ENCODE measurements at places on chromosomes 2 and 18.

DNA sequence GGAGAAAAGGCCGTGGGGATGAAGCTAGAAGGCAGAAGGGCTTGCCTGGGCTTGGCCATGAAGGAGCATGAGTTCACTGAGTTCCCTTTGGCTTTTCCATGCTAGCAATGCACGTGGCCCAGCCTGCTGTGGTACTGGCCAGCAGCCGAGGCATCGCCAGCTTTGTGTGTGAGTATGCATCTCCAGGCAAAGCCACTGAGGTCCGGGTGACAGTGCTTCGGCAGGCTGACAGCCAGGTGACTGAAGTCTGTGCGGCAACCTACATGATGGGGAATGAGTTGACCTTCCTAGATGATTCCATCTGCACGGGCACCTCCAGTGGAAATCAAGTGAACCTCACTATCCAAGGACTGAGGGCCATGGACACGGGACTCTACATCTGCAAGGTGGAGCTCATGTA lies 2.9 kb downstream of the CTLA4 start:
- H3K4me1 ChIP-seq, result peaks cover 53% of the 10 kb centered on the region
- H3K27me3 ChIP-seq, result no peaks in the 10 kb centered on the region
- DNase-seq, result no peak
- H3K27ac ChIP-seq, result peak overlapping the region; percentile 86
- peaks cover 21% of the 10 kb centered on the region for H3K36me3 ChIP-seq

DNA sequence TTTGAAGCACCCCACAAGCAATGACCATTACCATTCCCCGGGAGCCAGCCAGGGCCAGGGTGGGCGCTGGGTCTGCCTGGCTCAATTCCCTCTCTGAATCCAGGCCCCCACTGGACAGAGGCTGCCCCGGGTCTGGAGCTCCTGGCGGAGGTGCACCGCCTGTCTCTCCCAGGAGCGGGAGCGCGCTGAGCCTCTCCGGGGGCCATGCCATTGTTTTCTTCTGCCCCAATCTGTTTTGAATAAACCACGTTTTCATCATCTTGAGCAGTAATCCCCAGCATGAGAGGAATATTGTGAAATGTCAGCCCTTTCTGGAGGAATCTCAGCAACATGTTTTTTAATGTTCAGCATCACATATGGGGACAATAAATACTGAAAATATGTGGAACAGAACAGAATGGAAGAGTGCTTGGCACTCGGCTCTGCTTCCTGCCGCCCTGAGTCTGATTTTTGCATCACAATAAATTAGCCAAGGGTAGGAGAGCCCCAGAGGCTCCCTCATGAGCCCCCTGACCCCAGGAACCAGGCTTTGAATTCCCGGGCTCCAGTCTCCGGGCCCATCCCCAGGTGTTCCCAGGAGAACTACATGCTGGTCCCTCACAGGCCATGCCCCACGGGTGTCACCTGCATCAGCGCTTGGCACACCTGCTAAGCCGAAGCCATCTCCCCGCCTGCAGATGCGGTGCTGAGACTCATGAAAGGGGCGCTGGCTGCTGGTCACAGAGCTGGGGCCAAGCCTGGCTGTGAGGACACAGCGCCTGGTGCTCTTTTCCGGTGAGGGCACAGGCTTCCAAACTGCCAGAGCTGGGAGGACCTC lies 88.8 kb downstream of the INHBB start:
- H3K27ac ChIP-seq, result no peak overlapping the region
- no peak for DNase-seq
- H3K4me3 ChIP-seq, result no peak overlapping the region
- no peaks in the 10 kb centered on the region for H3K36me3 ChIP-seq

DNA sequence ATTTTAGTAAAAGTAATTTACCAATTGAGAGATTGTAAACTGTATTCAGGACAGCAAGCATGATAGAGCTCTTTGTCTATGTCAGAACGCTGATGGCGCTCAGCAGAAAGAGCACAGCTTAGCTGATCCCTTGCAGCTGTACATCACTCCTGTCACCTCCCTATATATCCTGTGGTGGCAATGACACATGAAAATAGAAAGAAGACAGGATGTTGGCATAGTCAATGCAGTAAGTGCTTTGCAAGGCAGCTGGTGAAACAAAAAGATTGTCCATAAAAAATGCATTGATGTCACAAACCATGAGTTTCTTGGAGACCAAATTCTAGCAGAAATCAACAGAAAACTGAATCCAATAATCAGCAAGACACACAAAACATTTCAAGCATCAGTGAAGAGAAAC lies 221.5 kb downstream of the RIT2 start:
- H3K36me3 ChIP-seq, result peaks cover 1% of the 10 kb centered on the region
- no peaks in the 10 kb centered on the region for H3K4me1 ChIP-seq
- no peak overlapping the region for H3K4me3 ChIP-seq
- no peak for DNase-seq

- H3K36me3 ChIP-seq, result no peaks in the 10 kb centered on the region
- H3K27me3 ChIP-seq, result no peaks in the 10 kb centered on the region
- DNase-seq, result no peak
- no peak overlapping the region for H3K4me3 ChIP-seq
- no peak overlapping the region for H3K27ac ChIP-seq
- H3K4me1 ChIP-seq, result no peaks in the 10 kb centered on the region
Measured at GRCh38 chr18:73487966-73488365, 620.2 kb upstream of the NETO1 start.

DNA sequence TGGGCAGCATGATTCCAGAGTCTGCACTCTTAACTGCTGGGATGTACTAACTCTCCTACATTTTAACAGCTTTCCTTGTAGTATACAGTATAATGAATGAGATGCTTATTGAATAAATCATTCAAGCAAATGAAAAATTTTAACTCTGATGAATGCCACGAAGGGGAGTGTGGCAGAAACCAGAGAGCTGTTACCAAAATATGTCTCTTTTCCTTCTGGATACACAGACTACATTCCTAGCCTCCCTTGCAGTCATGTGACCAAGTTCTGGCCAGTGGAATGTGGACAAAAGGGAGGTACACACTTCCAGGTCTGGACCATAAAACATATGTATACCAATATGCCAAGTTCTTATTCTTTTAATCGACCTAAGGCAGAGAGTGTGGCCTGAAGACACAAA lies 1.7 kb upstream of the EML4 start:
- DNase-seq, result no peak
- no peak overlapping the region for H3K27ac ChIP-seq
- no peak overlapping the region for H3K4me3 ChIP-seq
- H3K36me3 ChIP-seq, result no peaks in the 10 kb centered on the region
- H3K4me1 ChIP-seq, result peaks cover 4% of the 10 kb centered on the region

GRCh38 chr2:17628349-17629261 lies 88.1 kb downstream of the VSNL1 start:
- no peak for DNase-seq
- H3K4me3 ChIP-seq, result no peak overlapping the region
- peaks cover 4% of the 10 kb centered on the region for H3K27me3 ChIP-seq
- no peaks in the 10 kb centered on the region for H3K36me3 ChIP-seq
- no peak overlapping the region for H3K27ac ChIP-seq

DNA sequence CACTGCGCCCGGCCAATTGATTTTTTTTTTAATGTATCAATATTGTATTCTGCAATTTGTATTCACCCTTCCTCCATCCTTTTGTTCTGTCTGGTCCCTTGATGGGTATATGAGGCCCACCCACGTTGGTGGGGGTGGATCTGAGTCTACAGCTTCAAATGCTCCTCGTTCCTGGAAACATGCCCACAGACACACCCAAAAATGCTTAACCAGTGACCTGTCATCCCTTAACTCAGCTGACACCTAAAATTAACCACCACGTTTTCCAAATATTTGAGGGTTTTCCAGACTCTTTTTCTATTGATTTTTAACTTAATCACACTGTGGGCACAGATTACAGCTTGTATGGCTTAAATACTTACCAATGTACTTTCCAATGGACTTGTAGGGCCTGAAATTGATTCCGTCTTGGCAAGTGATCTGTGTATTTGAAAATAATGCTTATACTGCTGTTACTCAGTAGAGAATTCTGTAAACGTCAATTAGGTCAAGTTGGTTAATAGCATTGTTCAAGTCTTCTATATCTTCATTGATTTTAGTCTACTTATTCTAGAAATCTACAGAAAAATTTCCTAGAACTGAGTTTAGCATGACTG lies 34.4 kb upstream of the CYP27C1 start:
- H3K27me3 ChIP-seq, result no peaks in the 10 kb centered on the region
- peaks cover 20% of the 10 kb centered on the region for H3K36me3 ChIP-seq
- H3K4me1 ChIP-seq, result no peaks in the 10 kb centered on the region
- H3K27ac ChIP-seq, result peak overlapping the region; percentile 3
- DNase-seq, result no peak
- no peak overlapping the region for H3K4me3 ChIP-seq

GRCh38 chr2:234500394-234501006 lies 3.6 kb upstream of the ARL4C start:
- no peaks in the 10 kb centered on the region for H3K27me3 ChIP-seq
- H3K27ac ChIP-seq, result peak overlapping the region; percentile 91
- peaks cover 32% of the 10 kb centered on the region for H3K4me1 ChIP-seq
- H3K4me3 ChIP-seq, result peak overlapping the region; percentile 15

GRCh38 chr18:58806826-58807714 lies 57.6 kb upstream of the ZNF532 start:
- no peaks in the 10 kb centered on the region for H3K4me1 ChIP-seq
- DNase-seq, result no peak
- no peak overlapping the region for H3K4me3 ChIP-seq
- H3K27ac ChIP-seq, result peak overlapping the region; percentile 77

GRCh38 chr18:6059551-6059950 lies 164.2 kb upstream of the TMEM200C start:
- H3K36me3 ChIP-seq, result no peaks in the 10 kb centered on the region
- H3K4me3 ChIP-seq, result no peak overlapping the region
- no peaks in the 10 kb centered on the region for H3K4me1 ChIP-seq
- no peak overlapping the region for H3K27ac ChIP-seq
- H3K27me3 ChIP-seq, result no peaks in the 10 kb centered on the region
- DNase-seq, result no peak

- no peak overlapping the region for H3K27ac ChIP-seq
- no peak overlapping the region for H3K4me3 ChIP-seq
- no peaks in the 10 kb centered on the region for H3K4me1 ChIP-seq
Measured at GRCh38 chr18:70411307-70411706, 122.5 kb downstream of the SOCS6 start.

DNA sequence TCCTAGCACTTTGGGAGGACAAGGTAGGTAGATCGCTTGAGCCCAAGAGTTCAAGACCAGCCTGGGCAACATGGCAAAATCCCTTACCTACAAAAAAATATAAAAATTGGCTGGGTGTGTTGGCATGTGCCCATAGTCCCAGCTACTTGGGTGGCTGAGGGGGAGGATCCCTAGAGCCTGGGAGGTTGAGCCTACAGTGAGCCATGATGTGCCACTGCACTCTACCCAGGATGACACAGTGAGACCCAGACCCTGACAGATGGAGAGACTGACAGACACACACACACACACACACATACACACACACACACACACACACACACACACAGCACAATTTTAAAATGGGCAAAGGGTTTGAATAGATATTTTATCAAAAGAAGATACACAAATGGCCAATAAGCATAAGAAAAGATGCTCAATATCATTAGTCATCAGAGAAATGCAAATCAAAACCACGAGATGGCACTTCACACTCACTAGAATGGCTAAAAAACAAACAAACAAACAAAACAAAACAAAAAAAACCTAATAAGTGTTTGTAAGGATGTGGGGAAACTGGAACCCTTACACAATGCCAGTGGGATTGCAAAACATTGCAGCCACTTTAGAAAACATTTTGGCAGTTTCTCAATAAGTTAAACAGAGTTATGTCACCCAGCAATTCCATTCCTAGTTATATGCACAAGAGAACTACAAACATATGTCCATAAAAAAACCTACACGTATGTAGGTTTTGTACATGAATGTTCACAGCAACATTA lies 42.3 kb downstream of the BAZ2B start:
- H3K4me3 ChIP-seq, result no peak overlapping the region
- no peak overlapping the region for H3K27ac ChIP-seq
- H3K27me3 ChIP-seq, result no peaks in the 10 kb centered on the region
- no peak for DNase-seq
- H3K4me1 ChIP-seq, result no peaks in the 10 kb centered on the region

DNA sequence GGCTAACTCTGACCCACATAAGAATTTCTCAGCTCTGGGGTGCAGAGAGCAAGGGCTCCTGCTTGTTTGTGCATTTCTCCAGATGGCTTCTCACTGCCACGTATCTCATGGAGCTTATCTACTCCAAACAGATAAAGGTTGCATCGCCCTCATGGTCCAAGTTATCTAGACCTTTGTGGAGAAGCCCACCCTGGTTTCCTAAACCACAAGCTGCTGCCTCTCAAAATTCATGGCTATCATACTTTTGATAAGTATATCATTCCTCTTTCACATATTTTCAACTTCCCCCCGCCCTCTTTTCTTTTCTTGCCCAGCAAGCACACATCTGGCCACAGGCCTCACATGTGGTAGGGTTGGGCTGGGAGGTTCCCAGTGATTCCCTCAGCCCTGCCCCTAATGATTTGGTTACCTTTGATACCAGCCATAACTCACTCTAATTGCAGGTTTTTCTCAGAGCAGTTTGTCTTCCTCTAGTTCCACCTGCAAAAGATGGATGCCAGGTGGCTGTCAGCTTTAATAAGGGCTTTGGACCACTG lies 146.0 kb downstream of the RHBDD1 start:
- DNase-seq, result no peak
- no peak overlapping the region for H3K4me3 ChIP-seq
- no peaks in the 10 kb centered on the region for H3K27me3 ChIP-seq
- H3K36me3 ChIP-seq, result peaks cover 2% of the 10 kb centered on the region
- peaks cover 11% of the 10 kb centered on the region for H3K4me1 ChIP-seq

- peaks cover 20% of the 10 kb centered on the region for H3K36me3 ChIP-seq
- DNase-seq, result no peak
- no peak overlapping the region for H3K4me3 ChIP-seq
- no peaks in the 10 kb centered on the region for H3K27me3 ChIP-seq
- H3K4me1 ChIP-seq, result no peaks in the 10 kb centered on the region
- no peak overlapping the region for H3K27ac ChIP-seq
Measured at GRCh38 chr2:97812931-97813330, 99.6 kb downstream of the ZAP70 start.

DNA sequence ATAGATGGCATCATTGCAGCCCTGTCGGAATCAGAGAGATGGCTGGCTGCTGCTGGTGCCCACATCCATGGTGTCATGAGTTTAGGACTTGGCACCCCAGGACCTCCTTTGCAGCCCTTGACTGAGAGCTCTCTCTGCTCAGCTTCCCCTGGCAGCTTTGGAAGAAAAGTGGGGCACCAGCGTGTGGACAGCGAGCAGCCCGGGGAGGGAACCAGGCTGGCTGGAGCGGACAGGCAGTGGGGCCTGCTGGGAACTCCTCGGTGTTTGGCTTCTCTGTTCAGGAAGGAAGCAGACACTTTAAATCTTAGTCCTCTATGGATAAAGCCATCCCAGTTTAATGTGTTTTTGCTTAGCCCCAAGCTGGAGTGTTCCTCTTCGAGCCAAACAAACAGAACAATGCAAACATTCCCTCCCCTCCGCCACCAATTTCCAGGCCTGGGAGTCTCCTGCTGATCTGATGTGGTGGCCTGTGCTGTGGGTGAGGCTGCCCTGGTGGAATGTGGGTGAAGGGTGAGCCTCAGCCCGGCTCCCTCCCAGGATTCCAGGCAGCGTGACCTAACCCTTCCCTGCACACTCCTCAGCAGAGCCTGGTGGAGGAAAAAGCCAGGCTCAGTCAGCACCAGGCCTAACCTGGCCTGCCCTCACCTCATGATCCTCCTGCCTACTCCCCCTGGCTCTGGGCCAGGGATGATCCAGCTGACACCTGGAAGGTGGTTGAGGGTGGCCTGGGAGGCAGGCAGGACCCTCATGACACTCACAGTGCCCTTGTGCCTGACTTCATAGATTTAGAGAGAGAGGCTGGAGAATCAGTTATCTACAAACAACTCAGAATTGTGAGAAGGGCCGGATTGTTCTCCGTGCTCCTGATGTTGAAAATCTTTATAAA lies 21.6 kb upstream of the ITGB6 start:
- peaks cover 7% of the 10 kb centered on the region for H3K27me3 ChIP-seq
- peaks cover 8% of the 10 kb centered on the region for H3K4me1 ChIP-seq
- peak overlapping the region; percentile 65 for H3K27ac ChIP-seq
- H3K36me3 ChIP-seq, result no peaks in the 10 kb centered on the region
- H3K4me3 ChIP-seq, result no peak overlapping the region

Data from central memory CD8-positive, alpha-beta T cell (primary cell).